Activated CD4-positive, alpha-beta T cell treated with anti-CD3 and anti-CD28 coated beads, Interleukin-2, amount 10 ng/mL, durations not matched to agents 7 days and 5 days (primary cell): ENCODE measurements at places on chromosomes 16 and 17. TPM values are rescaled to one million over a fixed set of nuclear protein-coding genes. Genes with fewer than 3 reads are reported as not detected.

The PRAC1 gene
- total RNA-seq, result not detected

The KRTAP16-1 gene
- not detected for total RNA-seq

The MAPT gene
- total RNA-seq, result 0.46 TPM

The ZFP1 gene
- 13.1 TPM for total RNA-seq

The ZNF200 gene
- 11.7 TPM for total RNA-seq

The TBC1D3 gene
- total RNA-seq, result not detected

The TMEM88 gene
- total RNA-seq, result 0.55 TPM

The NGFR gene
- not detected for total RNA-seq

The KLHL10 gene
- total RNA-seq, result not detected

The GSDMA gene
- total RNA-seq, result 0.89 TPM

The CD7 gene
- 285 TPM for total RNA-seq

The SEPTIN12 gene
- not detected for total RNA-seq

The KRTAP2-3 gene
- not detected for total RNA-seq

The SLC35G6 gene
- not detected for total RNA-seq

The GLIS2 gene
- total RNA-seq, result 0.12 TPM

The SYT17 gene
- total RNA-seq, result not detected

The LCAT gene
- total RNA-seq, result 12.9 TPM

The NPIPB9 gene
- total RNA-seq, result 2.5 TPM

The OTOP2 gene
- total RNA-seq, result not detected

The TBC1D3K gene
- total RNA-seq, result not detected
